ENCODE measurements at places on chromosomes 6 and 20.

- no peak for DNase-seq
Measured at GRCh38 chr6:14762077-14762476, 483.8 kb upstream of the JARID2 start.

GRCh38 chr20:38313676-38314075, 9.7 kb downstream of the BPI start:
- no peak for DNase-seq

- no peak for DNase-seq
Measured at GRCh38 chr6:115832786-115833185, 227.9 kb downstream of the FRK start.

DNA sequence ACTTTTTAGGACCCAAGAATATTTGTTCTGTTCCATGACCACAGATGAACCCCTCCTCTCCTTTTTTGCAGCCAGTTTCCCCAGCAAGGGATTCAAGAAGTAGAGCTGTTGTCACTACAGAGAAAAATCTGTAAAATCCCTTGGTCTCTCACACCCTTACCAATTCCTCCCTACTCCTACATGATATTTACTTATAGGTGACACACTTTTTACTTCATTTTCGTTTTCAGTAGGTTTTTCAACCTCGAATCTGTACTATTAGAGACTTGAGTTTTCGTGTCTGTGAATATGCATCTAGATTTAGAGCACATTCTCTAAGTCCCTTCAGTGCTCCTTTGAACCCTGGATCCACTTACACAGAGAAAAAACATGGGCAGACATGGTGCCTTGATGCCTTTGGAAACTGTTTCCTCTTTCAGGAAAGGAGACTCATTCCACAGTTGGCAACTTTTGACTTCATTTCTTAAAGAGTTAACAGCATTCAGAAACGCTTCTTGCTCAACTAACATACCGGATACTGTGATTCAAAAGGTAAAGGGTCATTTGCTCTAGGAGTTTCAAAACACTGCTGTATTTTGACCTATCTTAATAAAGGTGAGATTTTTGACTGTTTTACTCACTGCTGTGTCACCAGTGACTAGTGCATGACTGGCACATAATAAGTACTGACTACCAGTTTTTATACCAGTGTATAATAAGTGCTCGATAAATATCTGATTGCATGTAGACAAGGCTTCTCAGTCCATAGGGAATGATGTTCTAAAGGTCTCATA, 50.6 kb downstream of the LAMA4 start:
- peak; percentile 45 for DNase-seq

DNA sequence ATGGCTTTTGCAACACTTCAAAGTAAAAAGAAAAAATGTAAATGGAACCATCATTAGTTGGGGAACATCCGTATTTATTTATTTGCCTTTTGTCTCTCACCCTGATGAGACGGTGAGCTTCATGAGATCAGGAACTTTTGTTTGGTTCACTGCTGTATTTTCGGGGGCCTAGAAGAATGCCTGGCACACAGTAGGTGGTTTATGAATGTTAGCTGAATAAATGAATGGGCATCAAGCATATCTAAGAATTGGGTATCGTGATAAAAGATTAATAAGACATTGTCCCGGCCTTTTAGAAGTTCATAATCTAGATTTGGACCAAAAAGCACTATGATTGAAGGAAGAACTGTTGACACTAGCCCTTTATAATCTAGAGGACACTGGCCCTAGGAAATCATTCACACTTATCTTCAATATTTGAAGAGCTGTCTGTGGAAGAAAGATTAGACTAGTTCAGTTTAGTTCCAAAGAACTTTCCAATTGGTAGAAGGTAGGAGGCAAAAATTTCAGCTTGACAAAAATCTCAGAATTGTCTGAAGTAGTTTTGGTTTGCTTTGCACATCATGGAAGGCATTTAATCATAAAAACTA, 70.3 kb upstream of the CD83 start:
- DNase-seq = no peak

GRCh38 chr20:53699085-53699674, 105.5 kb upstream of the ZNF217 start:
- no peak for DNase-seq

DNA sequence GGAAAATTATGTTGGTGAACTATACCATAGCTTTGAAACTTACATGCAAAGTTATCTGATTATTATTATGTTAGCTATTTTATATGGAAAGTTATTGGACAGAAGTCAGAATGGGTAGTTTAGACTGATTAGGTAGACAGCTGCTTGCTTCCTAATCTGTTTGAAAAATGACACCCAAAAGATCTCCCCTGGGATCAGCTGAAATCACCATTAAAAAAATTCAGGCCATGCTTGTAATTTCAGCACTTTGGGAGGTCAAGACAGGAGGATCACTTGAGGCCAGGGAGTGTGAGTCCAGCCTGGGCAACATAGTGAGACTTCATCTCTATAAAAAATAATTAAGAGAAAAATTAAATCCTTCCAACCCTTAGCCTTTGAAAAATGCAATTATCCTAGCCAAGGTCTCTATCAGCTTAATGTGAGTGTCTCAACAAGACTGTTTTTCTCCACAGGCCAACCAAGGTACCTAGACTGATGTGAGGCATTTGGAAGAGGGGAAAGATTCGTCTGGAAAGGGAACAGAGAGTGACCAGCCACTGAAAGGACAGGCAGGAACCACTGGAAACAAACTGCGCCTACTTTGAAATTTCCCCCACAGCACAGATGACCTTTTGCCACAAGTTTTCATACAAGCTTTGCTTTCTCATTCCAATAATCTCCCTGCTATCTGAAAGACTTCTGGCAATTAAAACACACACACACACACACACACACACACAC, 232.3 kb downstream of the GMPR start:
- DNase-seq = no peak

- DNase-seq = no peak
Measured at GRCh38 chr6:111566873-111567517, 38.7 kb downstream of the TRAF3IP2 start.

DNA sequence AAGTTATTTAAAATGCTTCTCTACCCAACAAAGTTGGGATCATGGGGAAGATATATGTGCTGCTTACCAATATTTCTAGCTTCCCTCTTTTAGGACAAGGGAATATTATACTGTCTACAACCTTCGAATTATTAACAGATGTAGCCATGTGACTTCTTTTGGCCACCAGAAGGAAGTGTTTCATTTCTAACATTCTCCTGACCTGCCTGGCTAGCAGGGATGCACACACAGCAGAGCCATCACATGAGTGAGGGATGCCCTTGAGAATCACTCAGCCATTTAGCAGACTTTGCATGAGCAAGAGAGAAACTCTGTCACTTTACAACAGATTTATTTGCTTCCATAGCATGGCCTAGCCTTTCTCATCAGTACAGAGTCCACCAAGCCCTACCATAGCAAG, 230.7 kb upstream of the MARCKS start:
- DNase-seq = no peak

DNA sequence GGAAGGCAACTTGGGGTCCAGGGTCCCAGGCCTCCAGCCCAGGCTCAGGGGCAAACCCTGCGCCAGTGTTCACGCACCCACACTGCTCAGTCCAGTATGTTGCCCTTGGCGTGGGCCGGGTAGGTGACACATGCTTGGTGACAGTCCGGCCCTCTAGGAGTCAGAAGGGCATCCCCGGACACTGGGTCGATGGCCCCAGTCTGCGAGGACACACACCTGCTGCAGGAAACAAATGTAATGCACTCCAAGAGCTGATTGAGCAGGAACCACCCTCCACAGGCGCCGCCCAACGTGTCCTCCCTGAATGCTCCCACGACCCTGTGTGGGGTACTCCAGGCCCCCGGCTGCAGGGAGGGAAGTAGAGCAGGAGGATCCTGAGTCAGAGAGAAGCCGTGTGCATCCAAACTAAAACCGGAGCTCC, 160.7 kb downstream of the DLL1 start:
- DNase-seq = no peak

DNA sequence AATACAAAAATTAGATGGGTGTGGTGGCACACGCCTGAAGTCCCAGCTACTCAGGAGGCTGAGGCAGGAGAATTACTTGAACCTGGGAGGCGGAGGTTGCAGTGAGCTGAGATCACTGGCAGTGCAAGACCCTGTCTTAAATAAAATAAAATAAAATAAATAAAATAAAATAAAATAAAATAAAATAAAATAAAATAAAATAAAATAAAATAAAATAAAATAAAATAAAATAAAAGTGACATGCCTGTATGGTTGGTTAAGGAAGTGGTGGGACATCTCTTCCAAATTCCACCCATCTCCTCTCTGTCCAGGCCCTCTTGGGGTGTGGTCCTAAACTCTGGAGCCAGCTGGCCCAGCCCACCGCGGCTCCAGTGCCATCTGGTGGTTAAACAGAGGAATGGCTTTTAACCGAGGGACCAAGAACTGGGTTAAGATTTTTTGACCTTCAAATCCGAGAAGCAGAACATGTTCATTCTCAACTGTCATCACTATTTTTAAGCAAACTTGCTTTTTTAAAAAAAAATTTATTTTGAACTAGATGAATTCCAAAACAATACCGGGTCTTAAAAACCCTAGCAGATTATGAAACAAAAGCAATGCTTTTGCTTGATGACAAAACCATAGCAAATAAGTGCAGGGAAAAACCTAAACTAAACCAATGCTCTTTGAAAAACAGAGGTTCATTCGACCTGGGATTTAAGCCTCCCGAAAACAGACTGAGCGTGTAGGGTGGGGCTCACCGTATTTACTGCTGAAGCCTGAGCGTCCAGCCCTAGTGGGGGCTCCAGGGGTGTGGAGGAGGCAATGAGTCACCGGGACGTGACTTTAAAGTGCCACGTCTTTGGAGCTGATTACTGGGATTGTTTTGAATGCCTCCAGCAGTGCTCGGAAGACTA, 68.8 kb downstream of the CDC5L start:
- DNase-seq = peak; percentile 87

GRCh38 chr20:63128956-63129355, 87.0 kb downstream of the YTHDF1 start:
- no peak for DNase-seq

GRCh38 chr6:149750136-149750609, 632 bp downstream of the PCMT1 start:
- DNase-seq = peak; percentile 65

- no peak for DNase-seq
Measured at GRCh38 chr6:163490826-163491577, 76.5 kb downstream of the QKI start.

DNA sequence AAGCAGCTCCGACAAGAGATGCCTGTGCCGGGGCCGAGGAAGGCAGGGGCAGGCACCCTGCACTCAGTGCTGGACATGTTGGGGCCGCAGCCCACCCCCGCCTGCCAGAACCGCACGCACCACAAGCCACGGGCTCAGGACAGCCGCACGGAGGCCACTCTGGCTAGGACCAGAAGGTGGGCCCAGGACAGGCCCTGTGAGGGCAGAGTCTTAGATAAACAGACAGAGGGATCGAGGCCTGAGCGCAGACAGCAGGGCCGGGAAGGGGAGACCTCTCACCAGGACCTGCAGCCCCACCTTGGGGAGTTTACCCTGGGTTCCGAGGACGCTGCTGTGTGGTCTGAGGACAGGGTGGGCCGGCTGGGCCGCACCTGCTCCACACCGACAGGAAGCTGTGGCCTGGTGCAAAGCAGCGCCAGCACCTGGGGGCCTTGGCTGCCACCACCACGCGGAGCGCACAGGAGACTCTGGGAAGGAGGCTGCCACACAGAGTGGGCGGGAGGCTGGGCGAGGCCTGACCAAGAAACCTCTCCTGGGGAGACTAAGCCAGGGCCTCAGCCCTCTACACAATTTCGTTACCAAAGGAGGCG, 32.0 kb downstream of the KCNQ2 start:
- no peak for DNase-seq

- DNase-seq = no peak
Measured at GRCh38 chr6:4078691-4079471, at the start of gene FAM217A. Gene FAM217A, minus strand, starts transcription at chr6:4079137. Its CDS starts 1,723 bp downstream, at chr6:4077414.

- no peak for DNase-seq
Measured at GRCh38 chr6:156457601-156458000, 319.6 kb upstream of the ARID1B start.

DNA sequence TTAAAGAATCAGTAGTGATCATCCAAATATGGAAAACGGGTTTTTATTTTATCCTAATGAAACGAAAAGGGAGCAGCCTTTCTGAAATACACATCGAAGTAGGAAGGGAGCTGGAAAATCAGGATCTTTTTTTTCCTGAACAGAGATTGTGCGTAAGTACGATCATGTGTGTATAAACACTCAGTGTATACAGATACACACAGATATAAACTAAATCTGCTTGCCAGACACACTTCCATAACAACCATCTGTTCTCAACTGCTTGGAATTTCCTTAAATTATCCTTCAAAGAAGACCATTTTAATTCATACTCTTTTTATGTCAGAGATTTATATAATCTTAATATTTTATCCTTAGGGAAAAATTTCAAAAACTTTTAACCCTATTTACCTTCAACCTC, 110.7 kb downstream of the CHD6 start:
- no peak for DNase-seq

GRCh38 chr6:130111031-130111430, 92.7 kb downstream of the L3MBTL3 start:
- no peak for DNase-seq

DNA sequence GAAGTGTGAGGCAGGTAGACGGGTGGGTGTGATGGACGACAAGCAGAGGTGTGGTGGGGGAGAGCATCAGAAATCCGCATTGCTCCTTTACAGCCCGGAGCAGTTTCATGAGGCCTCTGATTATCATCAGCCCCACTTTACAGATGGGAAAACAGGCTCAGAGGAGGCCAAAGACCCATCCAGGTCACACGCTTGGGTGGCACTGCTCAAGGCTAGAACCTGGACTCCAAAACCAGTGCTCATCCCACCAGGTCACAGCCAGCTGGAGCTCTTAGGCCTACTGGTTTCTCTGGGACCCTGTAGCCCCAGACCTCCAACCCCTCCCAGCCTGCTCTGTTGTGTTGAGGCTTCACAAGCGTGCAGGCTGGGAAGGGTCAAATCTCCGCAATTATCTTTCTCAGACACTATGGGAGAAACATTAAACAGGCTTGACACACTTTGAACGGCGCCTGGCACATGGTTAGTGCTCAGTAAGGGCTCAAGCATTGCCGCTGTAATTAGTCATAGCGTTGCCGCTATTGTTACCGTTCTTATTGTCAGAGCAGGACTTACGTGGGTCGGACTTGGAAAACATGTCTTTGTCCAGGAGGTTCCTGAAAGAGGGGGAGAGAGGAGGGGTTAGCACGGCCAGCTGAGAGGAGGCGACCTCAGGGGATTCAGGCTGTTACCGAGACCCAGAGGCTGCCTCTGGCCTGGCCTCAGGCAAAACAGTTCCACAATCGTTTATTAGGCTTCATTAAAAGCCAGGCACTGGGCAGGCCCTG, 16.6 kb downstream of the CPNE5 start:
- DNase-seq = no peak

- DNase-seq = no peak
Measured at GRCh38 chr6:76881414-76881813, 581.9 kb downstream of the HTR1B start.

GRCh38 chr6:68059261-68059660, 575.8 kb upstream of the ADGRB3 start:
- DNase-seq = no peak

GRCh38 chr20:13139459-13140150, 81.5 kb upstream of the ISM1 start:
- DNase-seq = no peak

DNA sequence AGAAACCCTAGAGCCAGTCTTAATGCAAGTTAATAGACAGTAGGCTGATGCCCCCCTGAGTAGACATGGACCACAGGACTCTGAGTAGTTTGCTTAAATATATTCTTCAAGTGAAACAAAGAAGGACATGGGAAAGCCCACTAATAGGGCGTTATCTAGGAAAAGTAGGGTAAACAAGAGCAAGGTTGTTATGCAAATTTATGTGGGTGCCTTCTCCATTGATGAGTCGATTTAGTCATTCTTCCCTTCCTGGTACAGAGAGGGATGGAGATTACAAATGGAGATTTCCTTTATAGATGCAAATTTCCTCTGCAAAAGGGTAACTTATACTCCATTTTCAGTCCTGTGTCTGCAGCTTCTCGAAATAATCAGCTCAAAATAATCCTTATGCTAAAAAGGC, 262.0 kb downstream of the CD83 start:
- DNase-seq = no peak
